ENCODE measurements at places on chromosomes 12 and 14. TPM values are rescaled to one million over a fixed set of nuclear protein-coding genes. Genes with fewer than 3 reads are reported as not detected.

DNA sequence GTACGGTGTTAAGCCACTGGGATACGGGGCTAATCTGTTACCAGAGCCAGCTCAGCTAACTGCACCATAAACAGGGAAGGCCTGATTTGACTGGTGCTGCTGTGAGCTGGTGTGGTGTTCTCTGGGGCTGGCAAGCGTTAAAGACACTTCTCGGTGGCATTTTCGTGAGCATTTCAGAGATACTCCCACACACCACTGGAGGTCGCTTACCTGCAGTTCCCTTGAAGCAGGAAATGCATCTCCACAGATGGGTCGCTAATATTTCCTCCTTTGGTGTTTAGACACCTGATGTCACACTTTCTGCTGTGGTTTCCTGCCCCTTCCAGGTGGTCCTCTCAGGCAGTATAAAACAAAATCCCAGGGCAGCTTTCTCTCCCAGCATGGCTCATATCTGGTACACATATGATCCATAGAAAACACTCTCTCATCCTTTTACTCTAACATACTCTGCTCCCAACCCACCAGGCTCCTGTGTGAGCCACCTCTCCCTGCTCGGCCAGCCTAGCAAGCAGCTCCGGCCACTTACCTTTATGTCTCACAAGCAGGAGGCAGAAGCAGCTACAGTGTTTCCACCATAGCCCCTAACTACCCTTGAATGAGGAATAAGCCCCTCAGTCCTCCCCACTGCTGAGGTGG, 129.9 kb upstream of the GRIN2B start:
- DNase-seq: no peak

Gene NDUFA9
- 122 TPM for total RNA-seq

DNA sequence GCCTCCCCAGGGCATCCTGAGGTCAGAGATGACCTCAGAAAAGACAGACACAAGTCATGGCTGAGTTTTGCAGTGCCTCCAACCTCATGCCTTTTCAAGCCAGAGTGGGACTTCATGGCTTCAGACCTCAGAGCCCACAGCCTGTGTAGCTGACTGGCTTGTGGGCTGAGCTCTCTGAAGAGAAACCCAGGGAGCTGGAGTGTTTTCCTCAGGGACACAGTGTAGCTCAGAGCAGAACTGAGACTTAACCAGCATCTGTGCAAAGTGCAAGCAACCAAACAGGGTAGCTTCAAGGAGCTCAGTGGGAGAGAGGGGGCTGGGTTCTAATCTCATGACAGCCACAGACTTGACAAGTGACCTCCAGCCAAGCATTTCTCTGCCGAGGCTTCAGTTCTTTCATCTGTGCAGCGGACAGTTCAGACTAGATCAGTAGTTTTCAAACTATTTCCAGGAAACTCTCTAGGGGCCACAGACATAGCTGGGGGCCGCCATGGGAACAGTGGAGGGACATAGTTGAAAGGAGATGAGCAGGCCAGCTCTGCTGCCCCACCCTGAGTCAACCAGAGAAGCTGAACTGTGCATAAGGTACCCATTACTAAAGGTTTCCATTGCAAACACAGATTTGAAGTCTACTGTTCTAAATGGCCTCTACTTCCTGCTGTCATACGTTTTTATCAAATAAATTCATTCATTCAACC, 80.0 kb downstream of the LGMN start:
- DNase-seq: peak; percentile 62

DNA sequence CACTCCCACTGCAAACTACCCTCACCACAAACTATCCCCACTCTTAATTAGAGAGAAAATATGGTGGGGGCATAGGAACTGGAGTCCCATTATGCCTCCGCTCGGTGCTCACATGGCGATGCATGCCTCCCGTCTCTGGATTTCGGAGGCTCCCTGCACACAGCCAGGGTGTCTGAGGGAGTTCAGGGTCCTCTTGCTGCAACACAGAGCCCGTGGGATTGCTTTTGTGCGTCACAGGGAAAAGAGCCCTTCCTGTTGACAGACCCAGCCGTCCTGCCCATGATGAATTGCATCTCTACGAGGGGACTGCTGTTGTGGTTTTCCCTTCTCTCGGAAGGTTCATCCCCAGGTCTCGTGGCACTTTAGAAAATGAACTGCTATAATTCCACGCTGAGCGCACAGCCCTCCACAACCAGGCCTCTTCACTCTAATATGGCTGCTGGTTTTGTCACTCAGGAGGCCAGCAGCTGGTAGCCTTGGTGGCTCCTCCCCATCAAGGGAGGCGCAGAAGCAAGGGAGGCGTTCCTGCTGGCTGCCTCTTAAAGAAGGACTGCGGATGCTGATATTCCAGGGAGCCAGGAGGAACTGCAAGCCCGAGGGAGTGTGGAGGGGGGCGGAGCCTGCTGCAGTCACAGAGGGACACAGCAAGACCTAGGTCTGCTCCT, 158.0 kb downstream of the KCNA5 start:
- no peak for DNase-seq

Gene FAM222A
- total RNA-seq: 0.29 TPM

Gene JAG2
- 1.6 TPM for total RNA-seq
